NCI-H526 (cell line): ENCODE measurements at places on chromosomes 13 and 19.
A peak's percentile ranks its signal among the peaks of the same experiment; 100 is the strongest.

DNA sequence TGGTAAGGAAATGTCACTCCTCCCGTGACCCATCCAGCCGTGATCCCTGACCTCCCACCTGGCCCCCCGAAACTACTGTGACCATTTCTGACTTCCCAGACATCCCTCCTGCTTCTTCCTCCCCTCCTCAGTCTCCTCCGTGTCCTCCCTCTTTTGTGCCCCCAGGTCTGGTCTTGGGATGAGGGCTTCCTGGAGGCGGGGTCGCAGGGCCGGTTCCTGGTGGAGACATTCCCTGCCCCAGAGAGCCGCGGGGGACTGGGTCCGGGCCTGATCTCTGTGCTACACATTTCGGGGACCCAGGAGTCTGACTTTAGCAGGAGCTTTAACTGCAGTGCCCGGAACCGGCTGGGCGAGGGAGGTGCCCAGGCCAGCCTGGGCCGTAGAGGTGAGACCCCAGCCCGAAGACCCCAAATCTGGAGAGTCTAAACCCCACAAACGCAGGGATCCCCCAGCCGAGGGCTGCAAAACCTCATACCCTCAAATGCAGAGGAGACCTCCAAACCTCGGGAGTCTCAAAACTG is 5.0 kb downstream of the KIRREL2 start:
- no peak for DNase-seq

DNA sequence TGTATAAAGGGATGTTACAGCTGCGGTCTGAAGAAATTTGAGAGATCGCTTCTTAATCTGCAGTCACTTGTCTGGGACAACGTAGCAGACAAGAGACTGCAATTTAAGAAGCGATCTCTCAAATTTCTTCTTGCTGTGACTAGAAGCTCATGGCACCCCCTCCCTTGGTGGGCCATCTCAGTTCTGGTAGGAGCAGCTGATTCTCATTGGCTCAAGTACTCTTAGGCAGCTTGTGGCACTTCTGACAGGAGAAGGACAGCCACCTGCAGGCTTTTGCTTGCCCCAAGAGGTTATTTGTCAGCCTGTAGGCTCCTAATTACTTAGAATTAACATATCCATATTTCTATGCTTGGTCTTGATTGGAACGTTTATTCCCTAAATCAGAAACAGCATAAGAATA is 503.0 kb downstream of the DCT start:
- DNase-seq: no peak

- no peak for DNase-seq
Measured at GRCh38 chr13:46396341-46396740, 9.3 kb upstream of the RUBCNL start.

- no peak for DNase-seq
Measured at GRCh38 chr13:73335210-73335609, 276.4 kb downstream of the KLF5 start.

- DNase-seq: peak; percentile 45
Measured at GRCh38 chr19:33777753-33778088, 18.9 kb upstream of the KCTD15 start.

GRCh38 chr19:18616023-18616422 is 3.4 kb downstream of the TMEM59L start:
- no peak for DNase-seq

DNA sequence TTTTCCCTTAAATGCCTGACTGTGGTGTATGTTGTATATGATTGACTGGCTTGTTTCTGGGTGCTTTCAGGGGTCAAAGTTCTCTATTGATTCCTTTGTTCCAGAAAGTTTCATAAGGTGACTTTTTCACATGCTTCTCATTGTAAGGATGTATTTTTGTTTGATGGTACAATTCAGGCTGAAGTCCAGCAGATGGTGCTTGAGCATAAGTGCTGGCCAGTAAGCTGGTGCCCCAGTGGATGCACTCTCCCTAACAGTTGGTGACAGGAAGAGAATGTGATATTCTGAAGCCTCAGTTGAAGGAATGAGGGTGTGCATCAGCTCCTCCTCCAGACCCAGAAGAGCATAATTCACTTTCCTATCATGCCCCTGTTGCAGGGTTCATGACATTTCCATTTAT is 1941.6 kb upstream of the PRR20A start:
- DNase-seq: no peak
